Activated CD8-positive, alpha-beta T cell treated with anti-CD3 and anti-CD28 coated beads for 36 hours (primary cell): ENCODE measurements at places on chromosomes 3 and 15. TPM values are rescaled to one million over a fixed set of nuclear protein-coding genes. Genes with fewer than 3 reads are reported as not detected.

- H3K4me3 ChIP-seq: no peak overlapping the region
- no peak for DNase-seq
- H3K4me1 ChIP-seq: no peaks in the 10 kb centered on the region
- H3K36me3 ChIP-seq: no peaks in the 10 kb centered on the region
- H3K27ac ChIP-seq: no peak overlapping the region
Observed at GRCh38 chr3:40780291-40780924, 255.6 kb downstream of the ZNF621 start.

DNA sequence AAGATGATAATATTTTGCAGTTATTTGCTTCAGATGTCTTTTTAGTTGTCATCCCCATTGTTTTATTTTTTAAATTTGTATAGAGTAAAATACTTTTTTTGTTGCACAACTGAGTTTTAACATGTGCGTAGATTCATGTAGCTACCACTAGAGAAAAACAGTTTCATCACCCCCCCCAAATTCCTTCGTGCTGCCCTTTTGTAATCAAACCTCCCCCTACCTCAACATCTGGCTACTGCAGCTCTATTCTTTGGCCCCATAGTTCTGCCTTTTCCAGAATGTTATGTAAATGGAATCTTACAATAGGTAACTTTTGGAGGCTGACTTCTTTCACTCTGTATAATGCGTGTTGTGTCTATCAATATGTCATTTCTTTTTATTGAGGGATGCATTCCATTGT is 232.0 kb upstream of the RASGRP1 start:
- no peak overlapping the region for H3K27ac ChIP-seq
- no peak for DNase-seq
- no peaks in the 10 kb centered on the region for H3K4me1 ChIP-seq
- peaks cover 23% of the 10 kb centered on the region for H3K27me3 ChIP-seq
- no peaks in the 10 kb centered on the region for H3K36me3 ChIP-seq

DNA sequence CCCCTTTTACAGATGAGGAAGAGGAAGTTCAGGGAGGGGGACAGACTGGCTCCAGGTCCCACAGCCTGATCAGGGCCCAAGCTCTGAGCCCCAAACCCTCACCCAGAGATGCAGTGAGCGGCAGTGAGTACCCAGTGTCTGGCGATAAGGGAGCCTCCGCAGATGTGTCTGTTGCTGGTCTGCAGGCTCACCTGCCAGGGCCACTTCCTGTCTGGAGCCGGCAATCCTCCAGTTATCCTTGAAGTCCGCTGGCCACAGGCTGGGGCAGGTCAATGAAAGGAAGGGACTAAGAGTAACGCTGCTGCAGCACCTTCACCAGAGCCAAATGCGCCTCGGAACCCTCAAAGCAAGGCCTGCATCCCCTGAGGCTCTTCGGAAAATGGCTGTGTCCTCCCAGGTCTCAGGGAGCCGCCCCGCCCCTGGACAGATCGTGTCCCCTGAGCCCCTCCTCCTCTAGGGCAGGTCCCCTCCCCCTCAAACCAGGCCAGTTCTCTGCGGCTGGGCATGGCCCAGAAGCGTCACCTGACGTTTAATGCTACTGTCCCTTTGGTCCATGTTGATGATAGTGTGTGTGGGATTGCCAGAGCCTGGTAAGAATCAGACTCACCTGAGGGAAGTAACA is 51.5 kb downstream of the MYL3 start:
- no peak for DNase-seq
- H3K4me1 ChIP-seq: peaks cover 11% of the 10 kb centered on the region
- no peak overlapping the region for H3K4me3 ChIP-seq
- H3K27ac ChIP-seq: no peak overlapping the region
- H3K27me3 ChIP-seq: peaks cover 11% of the 10 kb centered on the region

DNA sequence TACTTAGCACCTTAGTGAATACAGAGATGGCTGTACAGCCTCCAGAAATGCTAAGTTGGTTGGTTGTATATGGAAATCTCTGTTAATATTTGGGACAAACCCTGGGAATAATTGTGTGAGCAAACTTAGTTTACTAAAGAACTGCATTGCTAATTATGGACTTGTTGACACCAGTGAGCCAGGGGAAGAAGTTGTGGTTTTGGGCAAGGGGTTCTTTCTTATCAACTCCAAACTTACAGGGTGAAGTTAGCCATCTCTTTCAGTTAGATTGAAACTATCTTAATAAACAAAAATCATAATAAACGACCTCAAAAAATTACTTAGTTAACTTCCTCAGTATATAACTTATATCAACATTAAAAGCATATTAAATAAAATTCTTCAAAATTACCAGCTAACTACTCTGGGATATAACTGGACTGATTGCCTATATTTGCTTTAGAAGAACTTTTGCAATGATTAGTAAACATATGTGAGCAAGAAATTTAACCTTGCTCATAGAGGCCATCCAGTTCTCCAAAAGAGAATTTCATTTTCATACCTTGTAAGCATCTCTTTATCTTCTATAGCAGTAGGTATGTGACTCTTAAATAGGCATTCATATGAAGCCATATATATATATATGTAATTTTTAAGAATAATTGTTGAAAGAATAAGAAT is 24.7 kb downstream of the MBNL1 start:
- no peaks in the 10 kb centered on the region for H3K27me3 ChIP-seq
- no peak overlapping the region for H3K4me3 ChIP-seq
- H3K27ac ChIP-seq: peak overlapping the region; percentile 30

GRCh38 chr3:179950840-179951239 is 85.9 kb downstream of the PEX5L start:
- H3K4me1 ChIP-seq: no peaks in the 10 kb centered on the region
- no peak for DNase-seq
- H3K4me3 ChIP-seq: no peak overlapping the region
- H3K36me3 ChIP-seq: no peaks in the 10 kb centered on the region

DNA sequence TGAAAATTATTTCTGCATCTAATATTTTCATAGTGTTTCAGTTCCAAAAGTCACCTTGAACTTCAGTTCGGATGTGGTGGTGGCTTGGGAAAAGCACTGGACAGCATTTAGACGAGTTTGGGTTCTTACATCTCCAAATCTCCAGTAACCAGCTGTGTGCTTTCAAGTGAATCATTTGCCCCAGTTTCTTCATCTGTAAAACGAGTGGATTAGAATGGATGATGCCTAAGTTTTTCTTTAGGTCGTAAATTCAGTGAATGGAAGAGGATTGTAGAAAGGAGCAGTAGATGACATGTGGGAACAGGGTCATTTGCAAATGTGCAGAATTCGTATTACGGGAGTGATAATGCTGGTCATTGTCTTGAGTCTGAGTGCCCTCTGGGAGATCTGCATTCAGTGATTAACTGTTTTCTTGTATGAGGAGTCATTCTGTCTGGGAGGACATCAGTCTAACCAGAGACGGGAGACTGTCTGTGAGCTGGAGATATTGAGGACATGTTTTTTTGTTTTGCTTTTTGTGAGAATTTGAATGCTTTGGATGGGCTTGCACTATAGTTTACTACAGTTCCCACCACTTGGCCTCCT is 641.6 kb upstream of the TBL1XR1 start:
- H3K36me3 ChIP-seq: no peaks in the 10 kb centered on the region
- no peak overlapping the region for H3K4me3 ChIP-seq
- no peaks in the 10 kb centered on the region for H3K27me3 ChIP-seq
- no peak overlapping the region for H3K27ac ChIP-seq

GRCh38 chr3:138726946-138727730 is 107.6 kb downstream of the PIK3CB start:
- H3K27me3 ChIP-seq: no peaks in the 10 kb centered on the region
- no peak for DNase-seq
- no peak overlapping the region for H3K27ac ChIP-seq
- peaks cover 13% of the 10 kb centered on the region for H3K4me1 ChIP-seq
- peaks cover 6% of the 10 kb centered on the region for H3K36me3 ChIP-seq
- H3K4me3 ChIP-seq: no peak overlapping the region

- H3K4me1 ChIP-seq: peaks cover 44% of the 10 kb centered on the region
- H3K27ac ChIP-seq: no peak overlapping the region
- no peak for DNase-seq
- no peaks in the 10 kb centered on the region for H3K27me3 ChIP-seq
Observed at GRCh38 chr15:31304751-31305365, 21.8 kb upstream of the KLF13 start.

DNA sequence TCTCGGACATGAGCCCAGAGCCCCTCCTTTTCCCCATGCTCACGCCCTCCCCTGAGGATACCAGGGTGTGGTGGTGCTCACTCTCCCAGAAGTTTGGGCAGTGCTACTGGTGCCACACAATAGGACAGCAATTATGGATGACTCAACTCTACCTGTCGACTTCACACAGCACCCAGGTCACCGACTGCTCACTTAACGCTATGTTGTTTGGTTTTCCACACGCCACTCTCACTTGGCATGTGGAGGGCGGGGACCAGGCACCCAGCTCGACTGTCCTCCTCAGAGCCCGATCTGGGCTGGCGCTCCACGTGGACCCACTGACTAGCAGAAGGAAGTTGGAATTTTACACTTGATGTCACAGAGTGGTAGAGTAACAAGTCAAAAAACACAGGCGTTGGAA is 30.9 kb downstream of the STIMATE start:
- H3K36me3 ChIP-seq: peaks cover 17% of the 10 kb centered on the region
- no peaks in the 10 kb centered on the region for H3K27me3 ChIP-seq
- no peak overlapping the region for H3K4me3 ChIP-seq
- peaks cover 5% of the 10 kb centered on the region for H3K4me1 ChIP-seq
- H3K27ac ChIP-seq: no peak overlapping the region

- H3K4me1 ChIP-seq: no peaks in the 10 kb centered on the region
- no peaks in the 10 kb centered on the region for H3K36me3 ChIP-seq
- peaks cover 1% of the 10 kb centered on the region for H3K27me3 ChIP-seq
- no peak overlapping the region for H3K27ac ChIP-seq
- no peak for DNase-seq
- H3K4me3 ChIP-seq: no peak overlapping the region
Observed at GRCh38 chr3:171801738-171802589, 8.3 kb downstream of the PLD1 start.

- DNase-seq: no peak
- H3K4me1 ChIP-seq: no peaks in the 10 kb centered on the region
- H3K4me3 ChIP-seq: no peak overlapping the region
- H3K36me3 ChIP-seq: no peaks in the 10 kb centered on the region
- peaks cover 8% of the 10 kb centered on the region for H3K27me3 ChIP-seq
Observed at GRCh38 chr3:187213616-187214015, 16.3 kb downstream of the RTP1 start.

- H3K27ac ChIP-seq: no peak overlapping the region
- no peak overlapping the region for H3K4me3 ChIP-seq
- no peaks in the 10 kb centered on the region for H3K36me3 ChIP-seq
- H3K27me3 ChIP-seq: no peaks in the 10 kb centered on the region
- no peak for DNase-seq
Observed at GRCh38 chr3:18968120-18968519, 180.2 kb upstream of the KCNH8 start.

- peak; percentile 25 for DNase-seq
- peaks cover 4% of the 10 kb centered on the region for H3K27me3 ChIP-seq
- H3K36me3 ChIP-seq: no peaks in the 10 kb centered on the region
- H3K4me3 ChIP-seq: no peak overlapping the region
- peak overlapping the region; percentile 6 for H3K27ac ChIP-seq
- H3K4me1 ChIP-seq: peaks cover 34% of the 10 kb centered on the region
Observed at GRCh38 chr3:189144645-189145044, 27.1 kb upstream of the TPRG1 start.

GRCh38 chr3:158658889-158659288 is 13.6 kb downstream of the LXN start:
- peaks cover 37% of the 10 kb centered on the region for H3K36me3 ChIP-seq
- H3K27me3 ChIP-seq: no peaks in the 10 kb centered on the region
- no peak overlapping the region for H3K4me3 ChIP-seq
- H3K4me1 ChIP-seq: peaks cover 9% of the 10 kb centered on the region
- peak; percentile 20 for DNase-seq

DNA sequence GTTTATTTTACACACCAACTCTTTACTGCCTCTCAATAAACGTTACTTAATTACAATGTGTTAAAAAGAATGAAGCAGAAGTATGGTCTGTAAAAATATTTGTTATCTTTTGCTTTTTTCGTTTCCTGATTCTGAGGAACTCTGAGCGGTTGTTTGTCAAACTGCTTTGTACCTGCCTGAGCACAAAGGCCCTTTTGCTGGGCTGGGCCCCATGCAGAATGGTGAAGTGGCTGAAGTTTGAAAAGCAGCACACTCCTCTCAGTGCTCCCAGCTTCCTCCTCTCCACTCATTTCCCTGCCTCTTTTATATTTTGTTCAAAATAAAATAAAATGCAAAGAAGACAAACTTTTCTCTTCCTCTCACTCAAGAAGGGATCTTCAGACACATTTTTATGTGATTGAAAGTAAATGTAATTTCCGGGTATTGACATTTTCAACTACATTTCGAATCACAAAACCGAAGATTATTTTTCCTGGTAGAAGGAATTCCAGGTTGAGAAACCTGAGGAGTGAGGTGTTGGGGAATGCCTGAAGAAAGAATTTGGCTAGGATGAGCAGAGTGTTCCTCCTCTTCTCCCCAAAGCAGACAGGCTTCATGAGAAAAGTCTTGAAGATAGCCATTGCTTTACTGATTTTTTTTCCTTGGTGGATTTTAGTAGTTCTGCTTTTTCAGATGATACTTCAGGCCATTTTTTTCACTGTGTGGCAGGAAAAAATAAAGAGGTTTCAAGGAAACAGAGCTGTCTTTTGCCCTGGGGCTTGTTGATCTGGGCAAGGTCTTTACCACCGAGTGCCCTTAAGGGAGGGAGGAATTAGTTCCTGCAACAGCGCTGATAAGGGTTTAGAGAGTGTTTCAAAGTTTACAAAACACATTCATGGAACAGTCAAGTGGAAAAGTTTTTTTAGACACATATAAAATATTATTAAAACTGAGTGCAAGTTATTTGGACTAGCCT is 229.8 kb downstream of the NFKBIZ start:
- H3K36me3 ChIP-seq: peaks cover 6% of the 10 kb centered on the region
- H3K4me3 ChIP-seq: peak overlapping the region; percentile 29
- peaks cover 2% of the 10 kb centered on the region for H3K27me3 ChIP-seq
- peaks cover 33% of the 10 kb centered on the region for H3K4me1 ChIP-seq
- H3K27ac ChIP-seq: peak overlapping the region; percentile 87

DNA sequence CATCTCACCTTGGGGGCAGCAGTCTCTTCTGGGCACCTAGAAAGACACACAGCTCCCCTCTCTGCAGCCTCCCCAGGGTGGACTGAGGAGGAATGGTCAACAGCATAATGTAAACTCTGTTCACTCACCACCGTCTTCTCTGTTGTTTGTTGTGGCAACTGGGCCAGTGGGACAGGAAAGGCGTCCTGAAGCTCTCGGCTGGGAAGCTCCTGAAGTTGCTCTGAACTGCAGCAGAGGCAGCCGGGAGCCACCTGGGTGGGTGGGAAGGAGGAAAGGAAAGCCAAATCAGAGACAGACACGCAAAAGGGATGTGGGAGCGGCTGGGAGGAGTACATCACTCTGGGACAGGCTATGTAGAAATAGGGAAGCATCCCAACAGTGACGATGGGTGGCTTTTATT is 52.7 kb downstream of the MYLK start:
- H3K27me3 ChIP-seq: peaks cover 10% of the 10 kb centered on the region
- no peaks in the 10 kb centered on the region for H3K36me3 ChIP-seq
- DNase-seq: no peak
- no peak overlapping the region for H3K4me3 ChIP-seq

The TRPM1 gene
- not detected for total RNA-seq

The CNTN3 gene
- not detected for total RNA-seq

The CYP19A1 gene
- not detected for total RNA-seq

The NR2F2 gene
- not detected for total RNA-seq

The AHSG gene
- not detected for total RNA-seq

The SLC9C1 gene
- not detected for total RNA-seq

The RASGRF1 gene
- not detected for total RNA-seq

The BFSP2 gene
- total RNA-seq: 1.1 TPM

The PGBD4 gene
- 2.6 TPM for total RNA-seq

The PCOLCE2 gene
- total RNA-seq: 1.1 TPM

The NLGN1 gene
- total RNA-seq: not detected
